Effector memory CD8-positive, alpha-beta T cell (primary cell): ENCODE measurements at places on chromosomes 12 and 14.

- no peak for DNase-seq
These were observed 37.6 kb upstream of the TSPAN8 start for GRCh38 chr12:71195338-71195896.

GRCh38 chr12:107560899-107561285 is 124.7 kb upstream of the PWP1 start:
- no peak for DNase-seq

GRCh38 chr12:12020762-12021161 is 50.0 kb upstream of the BCL2L14 start:
- DNase-seq = no peak

DNA sequence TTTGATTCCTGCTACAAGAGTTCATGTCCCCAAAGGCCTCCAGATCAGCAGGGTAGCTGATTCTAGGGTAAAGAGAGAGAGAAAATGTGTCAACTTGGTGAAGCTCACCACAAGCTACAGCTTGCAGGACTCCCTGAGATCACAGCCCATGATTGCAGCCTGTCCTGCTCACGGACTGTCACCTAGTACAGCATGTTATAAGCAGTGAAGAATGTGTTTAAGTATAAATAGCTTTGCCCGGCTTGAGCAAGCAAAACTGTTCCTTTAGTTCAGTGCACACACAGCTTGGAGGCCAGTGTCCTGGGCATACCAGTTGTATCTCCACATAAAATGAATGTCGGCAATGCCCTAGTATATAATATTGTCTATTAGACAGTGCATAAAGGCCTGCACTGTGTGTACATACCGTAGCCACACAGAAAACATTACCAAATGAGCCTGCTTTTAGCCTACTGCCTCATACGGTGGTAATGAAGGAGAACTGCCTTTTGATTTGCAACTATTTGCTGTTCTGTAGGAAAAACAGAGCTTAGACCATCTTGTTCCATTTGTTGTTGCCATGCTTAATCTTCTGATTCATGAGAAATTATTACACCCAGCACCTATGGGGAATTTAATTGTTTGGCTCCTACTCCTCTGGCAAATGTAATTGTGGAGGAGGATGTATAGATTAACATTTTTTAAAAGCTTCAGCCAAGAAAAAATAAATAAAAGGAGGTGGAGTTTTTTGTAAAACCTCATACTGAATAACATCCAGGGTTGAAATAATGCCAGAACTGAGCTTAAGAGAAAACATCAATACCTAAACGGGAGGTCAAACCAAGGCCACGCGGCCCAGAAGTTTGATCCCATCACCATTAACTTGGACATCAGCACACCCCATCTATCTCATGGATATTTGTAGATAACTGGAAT is 108.1 kb upstream of the G2E3 start:
- no peak for DNase-seq

DNA sequence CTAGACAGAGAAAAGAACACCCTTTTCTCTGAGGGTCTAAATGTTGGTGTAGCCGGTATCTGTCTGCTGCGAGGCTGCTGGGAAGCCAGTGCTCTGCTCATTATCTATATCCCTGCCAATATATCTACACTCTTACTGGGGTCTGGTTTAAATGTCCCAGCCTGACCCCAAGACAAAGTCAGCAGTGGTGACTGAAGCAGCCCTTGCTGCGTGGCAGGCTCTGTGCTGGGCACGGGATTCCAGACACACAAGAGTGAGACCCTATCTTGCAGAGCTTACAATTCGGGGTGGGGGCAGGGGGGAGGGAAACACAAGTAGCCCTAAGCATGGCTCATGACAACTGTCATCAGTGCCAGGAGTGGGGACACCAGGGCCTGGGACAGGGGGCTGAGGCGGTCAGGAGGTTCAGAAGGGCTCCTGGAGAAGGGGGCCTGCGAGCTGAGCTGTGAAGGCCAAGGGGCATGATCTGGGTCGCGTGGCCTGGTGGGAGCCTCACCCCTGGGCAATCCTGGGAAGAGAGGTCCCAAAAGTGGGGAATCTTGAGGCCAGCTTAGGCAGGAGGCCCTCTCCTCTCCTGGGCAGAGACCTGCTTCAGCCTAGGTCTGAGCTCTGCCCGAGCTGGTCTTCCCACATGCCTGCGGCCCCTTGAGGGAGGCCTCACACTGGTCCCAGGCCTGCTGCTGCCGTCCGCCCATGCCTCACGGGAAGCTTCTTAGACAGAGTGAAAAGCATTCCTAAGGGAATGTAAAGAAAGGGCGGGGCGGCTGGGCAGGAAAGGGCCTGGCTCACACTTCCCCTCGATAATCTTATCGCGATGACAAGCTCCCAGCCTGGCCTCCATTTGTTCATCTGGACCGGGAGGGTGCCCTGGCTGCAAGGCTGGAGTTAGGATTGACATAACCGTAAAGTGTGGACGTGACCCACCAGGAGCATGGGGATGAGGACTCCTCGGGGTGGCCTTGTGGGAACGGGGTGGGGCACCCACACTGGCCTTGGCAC is 7.3 kb upstream of the RCOR1 start:
- no peak for DNase-seq

DNA sequence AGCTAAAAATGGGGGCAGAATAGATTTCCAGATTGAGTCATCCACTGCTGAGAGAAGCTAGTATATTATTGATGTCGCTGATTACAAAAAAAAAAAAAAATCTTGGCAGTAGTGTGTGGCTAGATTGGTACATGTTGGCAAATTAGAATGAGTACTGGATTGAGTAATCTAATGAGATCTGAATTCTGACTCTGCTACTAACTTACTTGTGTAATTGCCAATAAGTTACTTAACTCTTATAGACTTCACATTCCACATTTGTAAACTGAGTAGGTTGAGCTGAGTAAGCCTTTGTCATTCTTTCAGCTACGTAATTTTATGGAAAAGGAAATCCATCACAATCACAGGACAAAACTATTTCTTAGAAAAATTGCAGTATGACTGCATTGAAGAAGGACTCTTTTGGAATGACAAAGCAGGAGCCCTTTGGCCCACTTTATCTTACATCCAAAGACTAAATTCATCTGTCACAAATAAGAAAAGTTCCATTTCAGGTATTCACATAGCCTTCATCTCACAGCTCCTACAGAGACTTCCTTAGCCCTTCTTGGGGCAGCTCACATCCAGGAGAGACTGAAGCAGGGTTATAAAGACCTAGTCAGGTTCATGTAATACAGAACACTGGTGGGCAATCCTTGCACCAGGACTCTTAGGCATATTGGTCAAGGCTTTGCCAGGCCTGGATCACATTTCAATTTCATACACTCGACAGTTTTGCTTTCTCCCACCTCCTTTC is 197.3 kb upstream of the CPNE8 start:
- no peak for DNase-seq

DNA sequence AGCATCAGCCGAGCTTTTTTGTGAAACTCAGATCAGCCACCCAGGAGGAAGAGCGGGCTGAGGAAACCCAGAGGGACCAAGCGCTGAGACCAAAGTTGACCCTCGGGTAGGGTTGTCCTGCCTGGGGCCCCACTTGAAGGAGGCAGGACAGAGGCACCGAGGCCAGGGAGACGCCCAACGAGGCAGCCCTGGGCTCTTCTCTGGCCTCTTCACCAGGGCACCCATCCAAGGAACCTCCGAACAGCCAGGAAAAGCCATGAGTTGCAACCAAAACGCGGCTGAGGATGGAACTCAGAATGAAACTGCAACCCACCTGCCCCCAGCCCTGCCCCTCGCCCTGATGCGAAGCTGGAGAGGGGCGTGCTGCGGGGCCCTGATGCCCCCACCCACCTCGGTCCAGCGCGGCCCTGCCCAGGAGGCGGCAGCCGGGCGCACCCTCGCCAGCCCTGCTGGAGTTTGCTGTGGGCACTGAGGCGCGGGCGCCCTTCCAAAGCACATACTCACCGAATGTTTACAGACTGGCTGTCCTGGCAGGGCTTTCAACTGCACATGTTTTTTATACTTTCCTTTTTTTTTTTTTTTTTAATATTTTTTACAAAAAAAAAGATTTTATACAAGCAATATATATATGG is 41.9 kb downstream of the JDP2 start:
- no peak for DNase-seq

- no peak for DNase-seq
These were observed 278.9 kb upstream of the SOX5 start for GRCh38 chr12:24228371-24228770.

- no peak for DNase-seq
These were observed 41.3 kb downstream of the ELK3 start for GRCh38 chr12:96235484-96235826.

DNA sequence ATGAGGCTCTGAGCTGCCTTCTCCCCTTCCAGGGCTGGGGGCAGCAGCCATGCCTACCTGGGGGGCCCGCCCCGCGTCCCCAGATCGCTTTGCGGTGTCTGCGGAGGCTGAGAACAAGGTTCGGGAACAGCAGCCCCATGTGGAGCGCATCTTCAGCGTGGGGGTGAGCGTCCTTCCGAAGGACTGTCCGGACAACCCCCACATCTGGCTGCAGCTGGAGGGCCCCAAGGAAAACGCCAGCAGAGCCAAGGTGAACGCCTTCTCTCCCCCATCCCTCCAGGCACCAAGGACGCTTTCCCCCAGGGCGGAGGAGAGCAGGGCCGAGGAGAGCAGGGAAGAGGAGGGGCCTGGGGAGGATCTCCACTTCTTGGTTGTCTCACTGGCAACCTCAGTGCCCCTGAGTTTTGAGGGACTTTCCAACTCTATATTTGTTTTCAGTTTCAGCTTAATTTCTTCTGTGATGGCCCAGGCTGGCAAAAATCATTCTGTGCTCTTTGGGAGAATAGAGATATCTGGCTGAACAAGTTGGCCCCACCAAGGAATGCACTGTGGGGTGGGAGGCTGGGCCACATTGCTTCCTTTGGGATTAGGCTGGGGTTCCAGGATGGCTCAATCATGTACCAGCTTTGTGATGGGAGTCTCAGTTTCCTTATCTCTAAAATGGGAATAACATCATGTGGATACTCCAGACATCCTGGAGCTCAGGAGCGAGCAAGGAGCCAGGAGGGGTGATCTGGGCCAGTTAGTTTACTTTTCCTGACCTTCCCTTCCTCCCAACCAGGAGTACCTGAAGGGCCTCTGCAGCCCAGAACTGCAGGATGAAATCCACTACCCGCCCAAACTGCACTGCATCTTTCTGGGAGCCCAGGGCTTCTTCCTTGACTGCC is 1.2 kb downstream of the KHNYN start:
- DNase-seq = peak; percentile 59

DNA sequence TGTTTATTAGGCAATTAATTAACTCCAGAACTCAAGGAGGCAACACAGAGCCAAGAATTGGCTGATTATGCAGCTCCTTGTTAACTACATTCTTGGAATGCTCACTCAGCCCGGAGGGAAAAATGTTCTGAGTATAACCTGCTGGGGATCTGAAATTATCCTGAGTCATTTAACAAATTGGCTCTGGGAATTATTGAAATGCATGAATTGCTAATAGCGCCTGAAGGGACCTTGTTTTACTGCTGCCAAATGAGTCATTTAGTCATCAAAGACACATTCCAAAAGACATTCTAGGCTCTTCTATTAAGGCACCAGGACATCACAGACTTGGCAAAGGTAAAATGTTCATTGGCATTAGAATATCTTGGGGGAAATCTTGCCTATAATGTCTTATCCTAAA is 13.0 kb downstream of the TMEM52B start:
- no peak for DNase-seq

GRCh38 chr14:100297320-100298300 is 8.6 kb downstream of the SLC25A29 start:
- no peak for DNase-seq

- DNase-seq = no peak
These were observed 43.7 kb upstream of the PHC1 start for GRCh38 chr12:8870586-8870985.

- no peak for DNase-seq
These were observed 527.3 kb downstream of the SNAPC1 start for GRCh38 chr14:62289471-62289870.

DNA sequence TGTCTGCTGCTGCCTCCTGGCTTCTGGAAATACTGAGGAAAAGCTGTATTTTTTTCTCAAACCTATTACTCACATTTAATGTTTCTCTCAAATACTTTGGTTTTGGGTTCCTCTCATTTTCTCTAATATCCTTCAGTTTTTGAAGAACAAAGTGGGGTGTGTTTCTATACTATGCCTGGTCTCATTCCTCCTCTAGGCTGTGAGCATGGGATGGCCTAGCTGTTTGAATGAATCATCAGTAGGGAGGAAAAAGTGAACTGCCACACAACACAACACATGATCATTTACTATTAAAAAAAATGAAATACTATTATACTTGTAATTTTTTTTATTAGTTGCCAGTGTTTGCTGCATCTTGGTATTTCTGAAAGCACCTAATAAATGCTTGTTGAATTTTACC is 11.3 kb upstream of the SMCO3 start:
- no peak for DNase-seq

- DNase-seq = no peak
These were observed 394.9 kb downstream of the BCL11B start for GRCh38 chr14:98877065-98877464.

- no peak for DNase-seq
These were observed 618 bp downstream of the SEC23A start for GRCh38 chr14:39102265-39102968.

DNA sequence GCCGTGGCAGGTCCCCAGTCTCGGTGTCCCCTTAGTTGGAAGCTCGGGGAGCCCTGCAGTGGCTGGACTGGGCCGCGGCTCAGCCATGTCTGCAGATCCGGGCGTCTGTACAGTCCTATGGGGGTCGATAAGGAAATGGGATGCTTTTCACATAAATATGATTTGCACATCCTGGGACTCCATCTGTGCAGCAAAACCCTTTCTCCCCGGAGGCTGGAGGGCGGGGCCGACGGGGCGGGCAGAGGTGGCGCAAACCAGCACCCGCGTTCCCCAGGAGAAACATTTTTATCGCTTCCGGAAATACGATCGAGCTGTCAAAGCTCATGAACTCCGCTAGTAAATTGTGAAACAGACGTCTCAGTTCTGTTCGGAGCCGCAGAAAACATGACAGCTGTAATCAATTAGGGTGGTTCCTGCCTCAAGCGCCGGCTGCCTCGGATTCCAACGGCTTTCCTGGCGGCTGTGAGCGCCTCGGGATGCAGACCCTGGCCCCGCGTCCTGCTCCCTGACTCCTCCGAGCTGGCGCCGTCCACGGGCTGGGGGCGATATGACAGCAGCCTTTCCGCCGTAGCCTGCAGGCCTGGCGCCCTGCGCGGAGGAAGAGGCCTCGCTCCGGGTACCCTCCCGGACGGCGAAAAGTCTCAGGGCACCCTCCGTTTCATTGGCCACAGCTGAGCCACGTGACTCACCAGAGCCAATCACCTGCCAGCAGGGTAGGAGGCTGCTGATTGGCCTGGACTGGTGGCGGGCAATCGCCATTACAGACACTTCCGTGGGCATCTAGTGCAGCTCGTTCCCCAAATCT is 23.0 kb downstream of the DIO3 start:
- DNase-seq = no peak

GRCh38 chr12:106342397-106343213 is 14.9 kb upstream of the POLR3B start:
- no peak for DNase-seq

GRCh38 chr14:49915085-49915484 is 22.2 kb downstream of the ARF6 start:
- DNase-seq = no peak

- DNase-seq = no peak
These were observed 12.2 kb downstream of the POLR3B start for GRCh38 chr12:106369624-106370346.
